Right ventricle myocardium inferior (tissue), 1 donor: ENCODE measurements at places on chromosomes 7 and 10. TPM values are rescaled to one million over a fixed set of nuclear protein-coding genes. Genes with fewer than 3 reads are reported as not detected.

DNA sequence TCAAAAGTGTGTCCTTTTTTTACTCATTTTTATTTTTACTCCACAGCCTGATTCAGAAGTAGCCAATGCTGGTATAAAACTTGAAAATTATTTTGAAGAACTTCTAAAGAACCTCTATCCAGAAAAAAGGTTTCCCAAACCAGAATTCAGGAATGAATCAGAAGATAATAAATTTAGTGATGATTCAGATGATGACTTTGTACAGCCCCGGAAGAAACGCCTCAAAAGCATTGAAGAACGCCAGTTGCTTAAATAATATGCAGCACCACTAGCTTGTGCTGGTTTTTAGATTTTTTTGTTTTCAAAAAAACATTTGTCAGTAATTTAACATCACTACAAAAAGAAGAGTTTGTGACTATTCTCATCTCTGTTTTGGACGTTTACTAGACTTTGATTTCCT lies 116.5 kb downstream of the SVOPL start:
- no peak for DNase-seq

FFAR4 gene
- 0.24 TPM for total RNA-seq

DNA sequence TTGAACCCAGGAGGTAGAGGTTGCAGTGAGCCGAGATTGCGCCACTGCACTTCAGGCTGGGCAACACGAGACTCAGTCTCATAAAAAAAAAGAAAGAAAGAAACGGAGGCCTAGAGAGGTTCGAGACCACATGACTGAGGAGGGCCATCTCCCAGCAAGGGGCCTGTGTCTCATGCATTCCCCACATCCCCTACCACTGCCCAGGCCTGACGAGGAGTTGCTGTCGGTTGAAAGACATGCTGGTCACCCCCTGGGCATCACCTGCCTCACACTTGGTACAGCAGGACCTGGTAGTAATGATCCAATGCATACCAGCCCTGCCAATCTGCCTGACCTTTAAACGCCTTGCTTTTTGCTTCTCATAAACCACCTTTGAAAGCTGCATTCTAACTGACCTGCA lies 85.9 kb downstream of the DLG5 start:
- no peak for DNase-seq

GRCh38 chr10:13938950-13939349 lies 352.2 kb downstream of the PRPF18 start:
- DNase-seq, result no peak

DNA sequence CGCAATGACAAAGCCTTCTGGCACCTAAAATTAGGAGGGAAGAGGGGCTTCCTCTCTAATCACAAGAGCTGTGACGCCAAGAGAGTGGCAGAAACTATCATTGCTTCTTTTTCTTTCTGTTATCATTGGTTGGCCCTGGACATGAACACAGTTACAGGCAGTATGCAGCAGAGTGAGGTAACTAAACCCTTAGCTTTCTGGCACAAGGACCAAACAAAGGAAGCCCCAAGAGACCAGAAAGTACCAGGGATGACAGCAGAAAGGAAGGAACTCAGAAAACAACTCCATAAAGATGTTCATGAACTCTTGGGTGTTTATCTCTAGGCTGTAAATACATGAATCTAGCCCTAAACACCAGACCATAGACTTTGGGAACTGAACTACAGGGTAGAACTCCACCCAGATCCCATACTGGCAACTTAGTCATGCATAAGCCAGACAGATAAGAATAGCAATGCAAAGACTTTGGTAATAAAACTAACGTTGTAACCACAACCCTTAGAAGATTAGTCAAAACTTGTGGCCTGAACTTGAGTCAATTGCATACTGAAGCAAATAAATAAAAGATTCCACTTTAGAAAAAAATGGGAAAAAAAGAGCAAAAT lies 195.7 kb upstream of the PTN start:
- DNase-seq, result no peak

- DNase-seq, result no peak
These were observed 476.5 kb upstream of the PCDH15 start for GRCh38 chr10:55277549-55277948.

GRCh38 chr7:41336981-41337380 lies 365.9 kb downstream of the INHBA start:
- DNase-seq, result no peak

DNA sequence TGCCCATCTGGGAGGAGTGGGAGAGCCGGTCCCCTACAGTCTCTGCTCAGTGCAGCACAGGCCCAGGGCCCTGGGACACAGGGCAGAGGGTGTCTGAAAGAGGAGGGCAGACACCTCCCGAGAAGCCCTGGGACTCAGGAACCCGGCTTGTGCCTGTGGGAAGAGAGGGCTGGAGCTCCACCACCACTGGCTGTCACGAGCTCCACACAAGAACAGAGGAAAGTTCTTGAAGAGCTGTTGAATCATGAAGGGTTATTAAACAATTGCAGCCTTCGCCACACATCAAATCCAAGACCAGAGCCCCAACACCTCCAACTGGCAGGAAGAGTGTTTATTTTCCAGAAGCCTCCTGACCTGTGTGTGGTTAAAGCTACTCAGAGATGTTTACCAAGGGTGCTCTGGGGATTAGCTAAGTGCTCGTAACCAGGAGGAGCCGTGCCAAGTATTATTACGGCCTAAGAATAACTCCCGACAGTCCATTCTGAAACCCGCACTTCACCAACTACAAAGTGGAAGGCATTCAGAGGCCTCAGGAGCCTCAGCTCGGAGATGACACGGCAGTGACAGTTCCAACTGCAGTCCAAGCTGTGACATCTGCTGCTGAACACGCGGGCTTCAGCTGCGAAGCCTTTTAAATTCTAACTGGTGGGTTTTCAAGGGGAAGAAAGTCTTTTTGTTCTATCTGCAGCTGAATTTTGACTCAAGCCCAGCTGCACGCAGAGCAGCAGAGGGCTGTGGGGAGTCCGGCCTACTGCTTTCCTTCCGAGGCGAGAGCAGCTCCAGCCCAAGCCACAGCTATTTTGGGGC lies 75.1 kb downstream of the MAD1L1 start:
- peak; percentile 52 for DNase-seq

DNA sequence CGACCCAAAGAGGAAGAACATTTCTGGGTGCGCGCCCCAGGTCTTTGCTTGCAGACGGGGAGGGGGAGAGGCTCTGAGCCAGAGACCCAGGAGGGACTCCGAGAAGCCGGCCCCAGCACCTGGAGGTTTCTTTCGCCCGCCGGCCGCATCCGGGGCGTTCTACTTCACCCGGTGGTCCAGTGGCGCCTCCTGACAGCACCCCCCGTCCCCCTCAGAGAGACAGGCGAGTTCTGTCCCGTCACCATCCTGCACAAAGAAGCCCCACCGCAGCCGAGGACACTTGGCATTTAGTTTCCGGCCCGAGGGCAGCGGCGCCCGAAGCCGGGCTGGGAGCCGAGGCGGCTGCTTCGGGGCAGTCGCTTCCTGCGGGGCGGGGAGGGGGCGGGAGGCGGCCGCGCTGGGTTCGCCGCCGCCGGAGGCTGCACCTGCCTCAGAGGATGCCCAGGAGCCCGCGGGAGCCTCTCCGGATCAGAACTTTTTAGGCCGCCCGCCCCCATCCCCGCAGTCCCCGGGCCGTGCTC lies at the start of gene TMEM178B:
TSS of gene TMEM178B (plus strand) at position 424 of the 521 bp plus-strand sequence.
- no peak for DNase-seq

DNAJB12 gene
- total RNA-seq, result 25.6 TPM

TRPV5 gene
- total RNA-seq, result not detected

ST8SIA6 gene
- 9.3 TPM for total RNA-seq

DNA sequence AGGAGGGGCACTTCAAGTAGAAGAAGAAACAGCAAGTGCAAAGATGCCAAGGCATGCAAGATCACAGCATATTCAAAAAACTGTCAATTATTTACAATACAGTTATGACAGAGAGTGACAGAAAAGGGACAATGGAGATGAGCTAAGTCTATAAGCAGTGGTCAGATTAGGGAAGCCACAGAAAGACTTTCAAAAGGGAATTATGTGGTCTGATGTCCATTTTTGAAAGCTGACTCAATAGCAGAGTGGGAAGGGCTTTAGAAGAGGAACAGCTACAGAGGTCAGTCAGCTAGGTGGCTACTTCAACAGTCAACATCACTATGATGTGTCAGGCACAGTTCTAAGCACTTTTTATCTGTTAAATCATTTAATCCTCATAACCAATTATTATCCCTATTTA lies 45.2 kb upstream of the SPOCK2 start:
- DNase-seq, result no peak

GRCh38 chr10:101902820-101903145 lies 59.2 kb upstream of the KCNIP2 start:
- DNase-seq, result no peak

NEUROD6 gene
- total RNA-seq, result not detected

DNA sequence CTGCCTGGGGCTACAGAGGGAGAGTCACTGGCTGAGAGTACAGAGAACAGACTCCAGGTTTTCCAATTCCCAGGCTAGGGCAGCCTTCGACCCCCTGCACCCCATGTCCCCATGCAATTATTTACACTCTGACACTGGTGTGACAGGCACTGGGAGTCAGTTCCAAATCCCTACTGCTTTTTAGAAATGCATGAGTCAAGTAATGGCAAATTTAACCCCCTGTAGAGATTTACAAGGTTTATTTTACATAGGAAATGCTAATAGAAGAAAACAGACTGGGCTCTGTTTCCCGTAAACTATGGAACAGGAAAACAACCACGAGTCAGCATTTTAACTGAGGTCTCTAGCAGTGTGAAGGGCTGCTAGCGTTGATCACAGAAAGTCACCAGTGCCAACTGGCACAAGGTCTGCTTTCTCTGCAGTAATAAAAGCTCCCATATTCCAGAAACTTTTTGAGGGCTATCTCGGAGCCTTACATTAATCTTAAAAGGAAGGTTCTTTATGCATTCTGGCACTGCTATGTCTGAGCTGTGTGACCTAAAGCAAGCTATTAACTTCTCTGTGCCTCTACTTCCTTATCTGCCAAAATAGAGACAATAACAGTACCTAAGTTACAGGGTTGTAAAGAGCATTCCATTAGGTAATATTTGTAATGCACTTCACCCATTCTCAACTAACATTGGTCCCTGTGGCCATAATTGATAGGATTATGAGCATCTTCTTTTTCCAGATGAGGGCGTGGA lies 28.2 kb downstream of the NOD1 start:
- no peak for DNase-seq

WNT2 gene
- not detected for total RNA-seq

GRCh38 chr10:71696628-71697326 lies 22.8 kb downstream of the C10orf105 start:
- peak; percentile 82 for DNase-seq

C7orf33 gene
- total RNA-seq, result not detected

SLC29A4 gene
- 4.0 TPM for total RNA-seq

DNA sequence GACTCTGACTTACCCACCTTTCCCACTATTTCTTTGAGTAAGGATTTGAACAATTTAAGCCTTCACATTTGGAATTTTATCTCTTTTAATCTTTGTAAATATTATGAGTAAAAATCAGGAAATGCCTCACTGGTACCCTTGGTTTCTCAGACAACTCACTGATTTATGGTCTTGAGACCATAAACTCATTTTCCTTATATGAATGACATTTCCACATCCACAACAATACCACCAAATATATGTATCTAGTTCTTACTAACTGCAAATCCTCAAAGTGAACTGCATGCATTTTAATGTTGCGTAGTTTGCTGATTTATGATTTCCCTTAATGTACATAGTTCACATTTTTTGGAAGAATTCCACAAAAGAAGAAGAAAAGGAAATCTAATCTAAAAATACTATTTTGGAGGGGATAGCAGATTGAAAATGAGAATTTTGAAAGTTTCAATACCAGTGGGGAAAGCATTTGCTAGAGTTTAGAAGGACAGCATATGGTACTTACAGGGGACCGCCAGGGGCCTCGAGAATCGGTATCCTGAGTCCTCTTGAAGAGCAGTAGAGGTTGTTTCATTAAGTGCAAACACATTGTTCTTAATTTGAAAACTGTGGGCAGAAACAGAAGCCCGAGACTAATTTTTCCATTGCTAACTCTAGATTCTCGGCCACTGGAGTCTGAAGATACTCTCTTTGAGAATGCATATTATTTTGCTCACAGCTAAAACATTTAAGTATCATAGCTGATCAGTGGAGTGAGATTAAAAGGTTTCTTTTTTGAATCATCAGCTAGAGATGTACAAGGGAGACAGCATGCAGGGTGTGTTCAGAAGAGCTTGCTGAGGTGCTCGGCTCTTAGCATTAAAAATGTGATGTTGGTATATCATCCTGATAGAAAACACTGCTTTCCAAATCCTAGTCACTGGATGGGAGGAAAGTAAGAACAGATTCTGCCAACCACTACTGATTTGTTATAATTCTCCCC lies 964.0 kb downstream of the GATA3 start:
- no peak for DNase-seq

- DNase-seq, result no peak
These were observed 93.4 kb upstream of the OIT3 start for GRCh38 chr10:72800000-72800740.

DNA sequence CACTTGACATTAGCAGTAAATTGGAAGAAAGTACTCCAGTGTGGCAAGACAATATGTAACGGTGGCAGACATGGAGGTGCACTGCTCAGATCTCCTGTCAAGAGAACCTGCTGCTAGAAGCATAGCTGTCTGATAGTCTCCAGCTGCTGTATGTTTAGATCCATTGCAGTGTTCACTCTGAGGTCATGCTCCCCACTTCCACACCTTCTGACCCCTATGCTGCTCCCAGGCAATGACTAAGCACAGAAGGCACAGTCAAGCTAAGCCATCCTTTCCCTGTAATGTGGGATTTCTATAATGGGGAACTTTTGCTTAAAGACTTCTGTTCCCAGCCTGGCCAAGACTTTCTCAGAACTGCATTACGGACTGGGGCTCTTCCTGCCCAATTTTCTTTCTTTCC lies 315.8 kb downstream of the HPSE2 start:
- DNase-seq, result no peak

DNA sequence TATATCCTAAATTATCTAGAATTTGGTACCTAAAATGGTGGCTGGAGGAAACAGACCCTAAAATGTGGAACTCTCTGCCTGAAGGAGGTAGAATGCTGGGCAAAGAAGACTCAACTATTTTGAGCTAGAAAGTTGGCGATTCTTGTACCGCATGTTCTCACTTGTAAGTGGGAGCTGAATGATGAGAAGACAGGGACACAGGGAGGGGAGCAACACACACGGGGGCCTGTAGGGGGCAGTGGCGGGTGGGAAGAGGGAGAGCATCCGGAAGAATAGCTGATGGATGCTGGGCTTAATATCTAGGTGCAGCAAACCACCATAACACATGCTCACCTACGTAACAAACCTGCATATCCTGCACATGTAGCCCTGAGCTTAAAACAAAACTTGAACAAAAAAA lies 250.6 kb downstream of the CALN1 start:
- DNase-seq, result no peak

DNA sequence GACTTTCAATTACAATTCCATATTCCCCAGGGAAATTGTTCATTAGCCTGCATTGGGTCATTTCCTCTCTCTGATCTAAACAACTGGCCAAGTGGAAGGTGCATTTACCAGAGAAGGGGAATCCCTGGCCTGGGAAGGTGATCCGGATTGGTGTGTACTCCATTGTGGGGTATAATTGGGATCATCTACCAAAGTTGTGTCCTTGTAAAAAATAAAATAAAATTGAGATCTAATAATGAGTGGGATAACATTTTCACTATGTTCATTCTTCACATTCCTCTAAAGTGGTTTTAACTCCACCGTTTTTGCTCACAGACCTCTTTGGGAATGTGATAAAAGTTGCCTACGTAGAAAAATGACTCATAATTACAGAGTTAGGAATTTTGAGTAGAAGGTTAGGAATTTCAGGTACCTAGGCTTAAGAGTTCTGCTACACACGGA lies 22.8 kb downstream of the ARL5B start:
- DNase-seq, result no peak
